Vagina (tissue), 2 donors: ENCODE measurements at places on chromosomes 11 and 22.

- no peak for DNase-seq
Observed at GRCh38 chr11:36452961-36453360, 57.1 kb downstream of the TRAF6 start.

GRCh38 chr11:76955459-76956114, 78.6 kb upstream of the B3GNT6 start:
- DNase-seq: no peak

DNA sequence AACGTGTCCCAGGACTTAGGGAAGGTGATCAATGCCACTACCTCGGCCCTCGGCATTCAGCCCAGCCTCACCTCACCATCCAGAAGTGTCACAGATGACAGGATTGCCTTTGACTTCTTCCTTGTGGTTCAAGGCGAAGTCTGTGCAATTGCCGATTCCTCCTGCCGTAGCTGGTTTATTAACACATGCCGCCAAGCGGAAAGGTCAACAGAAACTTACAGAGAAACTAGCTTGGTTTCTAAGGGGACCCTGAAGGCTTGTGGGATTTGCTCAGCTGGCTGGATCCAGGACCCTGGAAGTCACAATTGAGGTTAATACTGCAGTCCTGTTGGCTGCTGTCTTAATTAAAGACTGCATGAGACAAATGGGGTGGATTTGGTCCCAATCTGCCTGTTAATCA, 65.6 kb downstream of the SHANK2 start:
- no peak for DNase-seq

GRCh38 chr11:47378010-47378835, at the start of gene SPI1:
Gene SPI1 (minus strand): TSS chr11:47378547. CDS start chr11:47378353, 194 bp downstream.
- DNase-seq: no peak
